ENCODE measurements at places on chromosomes 6 and 20.
A peak's percentile ranks its signal among the peaks of the same experiment; 100 is the strongest.

- no peak for DNase-seq
Measured at GRCh38 chr6:25202504-25202903, 76.7 kb upstream of the CARMIL1 start.

- DNase-seq = peak; percentile 10
Measured at GRCh38 chr6:143397227-143398222, 53.0 kb downstream of the ADAT2 start.

DNA sequence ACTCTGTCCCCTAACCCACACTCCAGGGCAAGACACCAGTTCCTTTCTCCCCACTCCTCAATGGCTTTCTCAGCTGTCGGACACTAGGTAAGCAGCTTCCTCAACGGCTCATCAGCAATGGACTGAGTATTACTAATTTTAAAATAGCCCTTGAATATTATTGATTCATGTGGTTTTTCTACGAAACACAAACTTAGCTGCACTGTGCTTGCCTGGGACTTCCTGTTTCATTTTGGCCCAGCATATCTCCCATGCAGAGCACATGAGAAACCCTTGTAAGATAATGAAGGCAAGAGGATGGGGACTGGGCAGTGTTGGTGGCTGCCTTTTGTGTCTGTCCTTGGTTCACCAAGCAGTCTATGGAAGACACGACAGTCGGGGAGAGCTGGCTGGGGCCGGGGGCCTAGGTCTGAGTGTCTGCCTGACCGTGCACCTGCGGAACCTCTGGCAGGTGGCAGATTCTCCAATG, 48.9 kb downstream of the RNASET2 start:
- DNase-seq = no peak

- no peak for DNase-seq
Measured at GRCh38 chr20:20827992-20828597, 115.7 kb upstream of the RALGAPA2 start.

DNA sequence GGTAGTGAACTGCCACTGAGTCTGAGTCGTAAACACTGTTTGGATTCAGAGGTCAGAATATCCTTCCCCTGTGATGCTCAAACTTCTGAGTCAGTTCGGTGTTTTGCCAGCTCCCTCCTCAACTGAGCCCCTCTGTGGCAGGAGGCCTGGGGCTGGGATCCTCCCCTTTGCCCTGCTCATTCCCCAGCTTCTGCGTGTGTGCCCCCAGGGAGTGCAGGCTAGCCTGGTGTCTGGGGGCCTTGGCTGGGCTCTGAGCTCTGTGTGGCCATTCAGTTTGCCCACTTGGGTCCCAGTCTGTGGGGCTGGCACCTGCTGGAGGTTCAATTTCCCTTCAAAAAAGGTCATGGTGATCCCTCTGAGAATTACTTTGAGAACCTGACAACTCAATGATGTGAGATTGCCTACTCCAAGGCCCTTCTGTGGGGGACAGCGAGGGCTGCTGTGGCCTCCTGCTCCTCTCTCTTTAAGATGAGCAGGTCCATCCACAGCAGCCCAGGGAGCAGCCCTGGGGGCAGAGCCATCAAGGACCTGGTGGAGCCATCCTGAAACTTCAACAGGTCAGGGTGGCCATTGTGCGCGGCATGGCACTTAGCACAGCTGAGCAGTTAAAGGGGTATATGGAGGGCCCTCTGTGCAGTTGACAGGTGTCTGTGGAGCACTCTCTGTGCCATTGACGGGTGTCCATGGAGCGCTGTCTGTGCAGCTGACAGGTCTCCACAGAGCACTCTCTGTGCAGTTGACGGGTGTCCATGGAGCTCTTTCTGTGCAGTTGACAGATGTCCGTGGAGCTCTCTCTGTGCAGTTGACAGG, 147.2 kb downstream of the SYCP2 start:
- DNase-seq = no peak

GRCh38 chr6:21846541-21847451, 253.2 kb downstream of the SOX4 start:
- peak; percentile 37 for DNase-seq

- DNase-seq = no peak
Measured at GRCh38 chr20:1381753-1382591, 10.9 kb downstream of the FKBP1A start.

- DNase-seq = no peak
Measured at GRCh38 chr6:89436226-89436625, 3.3 kb downstream of the ANKRD6 start.

- DNase-seq = no peak
Measured at GRCh38 chr20:10167040-10167439, 51.6 kb upstream of the SNAP25 start.

DNA sequence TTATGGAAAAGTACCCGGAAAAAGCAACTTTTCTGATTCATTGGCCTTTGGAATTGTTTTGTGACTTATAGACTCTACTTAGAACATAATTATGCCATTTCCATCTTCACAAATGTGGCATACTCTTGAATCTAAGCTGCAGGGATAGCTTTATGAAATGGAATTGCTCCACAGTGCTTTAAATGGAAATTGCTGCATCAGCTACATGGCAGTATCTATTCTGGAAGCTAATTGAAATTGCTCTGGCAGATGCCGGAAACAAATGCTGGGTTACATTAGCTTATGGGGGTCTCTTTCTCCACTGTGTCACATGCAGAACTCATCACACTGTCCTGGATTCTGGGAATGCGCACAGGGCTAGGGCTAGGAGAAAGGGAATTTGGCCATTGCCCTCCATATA, 108.9 kb downstream of the SAMD5 start:
- DNase-seq = no peak

DNA sequence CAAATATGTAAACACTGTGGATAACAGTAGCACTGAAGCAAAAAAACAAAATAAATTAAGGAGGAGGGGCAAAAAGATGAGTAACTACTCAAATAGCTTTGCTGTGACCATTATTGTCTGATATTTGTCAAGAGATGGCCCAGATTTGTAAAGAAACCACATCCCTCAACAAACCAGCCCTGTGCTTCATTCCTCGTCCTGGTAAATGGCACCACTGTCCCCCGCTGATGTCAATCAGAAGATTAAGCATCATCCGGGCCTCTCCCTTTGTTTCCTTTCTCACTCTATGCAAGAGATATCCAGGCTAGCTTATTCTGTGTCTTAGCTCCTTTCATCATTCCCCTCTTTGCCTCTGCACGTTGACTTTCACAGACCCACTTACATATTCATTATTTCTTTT, 259.0 kb downstream of the SYNE1 start:
- no peak for DNase-seq

- no peak for DNase-seq
Measured at GRCh38 chr6:43070028-43070632, 6.0 kb upstream of the PTK7 start.

DNA sequence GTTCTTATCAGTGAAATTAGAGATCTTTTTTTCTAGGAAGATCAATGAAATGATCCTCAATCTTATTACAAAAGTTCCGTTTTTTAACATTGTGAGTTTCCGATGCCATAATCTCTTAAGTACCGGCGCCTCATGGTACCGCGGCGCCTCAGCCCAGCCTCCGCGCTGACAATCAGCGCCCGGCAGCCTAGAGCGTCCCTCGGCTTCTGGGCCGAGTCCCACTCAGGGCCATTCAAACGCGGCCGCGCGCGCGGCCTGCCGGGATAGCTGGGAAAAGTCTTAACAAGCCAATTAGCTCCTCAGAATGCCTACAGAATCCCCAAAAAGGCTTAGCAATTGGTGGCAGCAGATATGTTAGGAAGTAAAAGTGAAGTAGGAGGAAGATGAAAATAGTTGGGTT, 204.8 kb downstream of the ADGB start:
- no peak for DNase-seq

DNA sequence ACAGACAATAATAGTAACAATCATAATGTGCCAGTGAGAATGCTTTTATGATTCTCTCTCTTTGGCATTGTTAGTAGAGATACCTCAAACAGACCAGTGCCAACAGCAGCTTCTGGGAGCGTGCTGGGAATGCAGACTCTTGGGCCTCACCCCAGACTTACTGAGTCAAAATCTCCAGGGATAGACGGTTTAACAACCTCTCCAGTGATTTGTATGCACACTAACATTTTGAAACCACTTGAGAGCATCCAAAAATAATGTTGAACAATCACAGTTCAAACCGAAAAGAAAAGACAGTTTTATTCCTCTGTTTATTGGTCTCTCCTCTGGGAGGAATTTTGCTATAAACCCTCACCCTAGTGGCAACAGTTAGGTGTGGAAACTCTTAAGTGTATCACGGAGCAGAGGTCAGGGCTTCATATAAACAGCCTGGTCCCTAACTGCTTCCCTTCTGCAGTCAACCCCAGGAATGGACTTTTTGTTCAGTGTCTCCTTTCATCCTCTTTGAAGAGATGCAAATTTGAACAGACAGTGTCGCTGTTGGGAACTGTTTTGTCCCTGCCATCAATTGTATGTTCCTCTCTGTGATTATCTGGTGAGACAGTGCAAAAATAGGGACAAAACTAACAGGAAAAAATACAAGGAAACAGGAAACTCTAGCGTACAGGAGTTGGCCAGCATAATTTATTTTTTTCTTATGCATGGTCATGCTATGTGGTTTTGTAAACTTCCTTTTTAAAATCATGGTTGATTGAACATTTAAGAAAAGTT, 162.4 kb upstream of the BTBD3 start:
- no peak for DNase-seq

GRCh38 chr6:129700666-129701065, 9.3 kb downstream of the ARHGAP18 start:
- DNase-seq = no peak

DNA sequence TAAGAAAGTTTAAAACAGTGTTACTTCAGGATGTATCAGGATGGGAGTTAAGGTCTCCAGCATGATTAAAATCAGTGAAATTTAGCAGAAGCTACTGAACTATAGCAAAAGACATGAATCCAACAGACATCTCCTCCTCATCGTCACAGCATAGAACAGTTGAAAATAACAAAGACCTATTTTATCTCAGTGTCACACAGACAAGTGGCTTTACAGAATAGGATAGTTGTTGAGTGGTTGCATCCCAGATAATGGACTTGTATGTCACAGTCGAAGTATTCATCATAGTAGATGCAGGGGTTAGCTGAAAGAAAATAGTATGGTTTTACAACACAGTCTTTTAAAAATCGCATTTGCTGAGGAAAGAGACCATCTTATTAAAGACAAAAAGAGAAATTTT, 31.2 kb downstream of the CRISP1 start:
- DNase-seq = no peak

- DNase-seq = peak; percentile 50
Measured at GRCh38 chr6:26249957-26250697, 114.9 kb upstream of the BTN3A2 start.

DNA sequence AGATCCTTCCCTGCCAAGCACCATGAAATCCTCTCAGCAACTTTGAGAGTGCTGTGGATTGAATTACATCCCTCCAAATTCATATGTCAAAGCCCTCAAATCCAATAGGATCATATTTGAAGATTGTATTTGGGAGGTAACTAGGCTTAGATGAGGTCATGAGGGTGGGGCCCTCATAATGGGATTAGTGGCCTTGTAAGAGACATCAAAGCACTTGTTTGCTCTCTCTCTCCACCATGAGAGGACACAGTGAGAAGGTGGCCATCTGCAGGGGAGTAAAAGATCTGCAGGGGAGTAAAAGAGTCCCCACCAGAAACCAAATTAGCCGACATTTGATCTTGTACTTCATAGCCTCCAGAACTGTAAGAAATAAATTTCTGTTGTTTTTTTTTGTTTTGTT, 298.2 kb downstream of the SAMD5 start:
- no peak for DNase-seq

- DNase-seq = no peak
Measured at GRCh38 chr6:13559251-13559650, 15.2 kb upstream of the SIRT5 start.

- no peak for DNase-seq
Measured at GRCh38 chr6:44119704-44120262, 7.5 kb downstream of the MRPL14 start.

DNA sequence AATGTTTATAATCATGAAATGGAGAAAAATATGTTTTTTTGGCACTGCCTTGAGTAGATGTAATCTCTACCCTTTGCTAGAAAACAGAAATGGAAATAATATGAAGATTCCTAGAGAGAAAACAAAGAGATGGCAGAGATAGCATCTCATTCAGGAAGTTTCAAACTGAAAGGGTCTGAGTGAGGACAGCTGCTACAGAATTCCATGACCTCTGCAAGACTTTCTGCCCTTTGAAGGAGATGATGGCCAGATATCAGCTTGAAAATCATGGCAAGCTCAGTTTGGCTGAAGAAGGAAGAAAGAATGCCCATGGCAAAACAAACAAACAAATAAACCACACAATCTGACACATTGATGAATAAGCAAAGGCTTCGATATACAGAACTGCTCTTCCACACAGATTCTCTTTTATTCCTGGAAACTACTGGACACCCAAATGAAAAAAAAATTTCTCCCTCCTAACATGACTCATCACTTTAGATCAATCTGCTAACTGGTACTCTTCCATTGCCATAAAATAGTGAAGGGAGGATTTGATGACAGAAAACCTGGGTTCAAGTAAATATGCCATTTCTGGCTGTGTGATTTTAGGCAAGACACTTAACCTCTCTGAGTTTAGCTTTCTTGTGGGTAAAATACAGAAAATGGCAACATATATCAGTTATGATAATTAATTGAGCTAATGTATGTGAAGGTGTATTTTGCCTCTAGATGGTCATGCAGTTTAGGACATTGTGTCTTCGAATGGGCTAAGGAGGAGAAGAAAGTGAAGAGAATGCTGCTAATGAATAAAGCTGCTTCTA, 105.9 kb upstream of the SPACA1 start:
- no peak for DNase-seq

DNA sequence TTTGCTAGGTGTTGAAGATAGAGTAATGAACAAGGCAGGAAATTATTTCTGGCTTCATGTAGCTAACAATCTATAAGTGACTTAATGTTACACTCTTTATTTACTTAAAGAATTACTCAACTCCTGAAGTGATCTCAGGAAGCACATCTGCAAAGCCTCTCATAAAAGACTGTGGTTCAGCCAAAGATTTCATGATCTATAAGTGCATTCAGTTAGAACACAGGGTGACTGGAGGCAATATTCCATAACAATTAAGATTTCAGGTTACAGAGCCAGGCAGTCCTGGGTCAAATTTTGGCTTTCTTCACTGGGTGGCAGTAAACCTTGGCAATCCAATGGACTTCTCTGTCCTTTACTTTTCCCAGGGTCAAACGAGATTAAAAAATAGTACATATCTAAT, 204.0 kb downstream of the TPBG start:
- DNase-seq = no peak

GRCh38 chr6:96304997-96305396, 216.6 kb upstream of the UFL1 start:
- no peak for DNase-seq

GRCh38 chr6:15630202-15630601, 32.6 kb downstream of the DTNBP1 start:
- DNase-seq = no peak

GRCh38 chr6:36246506-36247268, 23.2 kb upstream of the PNPLA1 start:
- DNase-seq = no peak

DNA sequence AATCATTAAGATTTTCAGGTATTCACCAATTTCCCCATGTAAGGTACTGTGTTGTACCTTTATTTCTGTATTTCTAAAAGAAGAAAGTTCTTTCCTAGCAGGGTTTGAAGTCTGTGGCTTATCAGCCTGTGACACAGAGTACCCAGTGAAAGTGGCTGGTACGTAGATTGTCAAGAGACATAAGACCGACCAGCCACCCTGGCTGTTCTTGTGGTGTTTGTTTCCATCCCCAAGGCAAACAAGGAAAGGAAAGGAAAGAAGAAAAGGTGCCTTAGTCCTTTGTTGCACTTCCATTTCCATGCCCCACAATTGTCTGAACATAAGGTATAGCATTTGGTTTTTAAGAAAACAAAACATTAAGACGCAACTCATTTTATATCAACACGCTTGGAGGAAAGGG, 40.6 kb upstream of the SMIM28 start:
- no peak for DNase-seq

Data from progenitor cell of endocrine pancreas (in vitro differentiated cells).